ENCODE measurements at places on chromosomes 2 and 18.

DNA sequence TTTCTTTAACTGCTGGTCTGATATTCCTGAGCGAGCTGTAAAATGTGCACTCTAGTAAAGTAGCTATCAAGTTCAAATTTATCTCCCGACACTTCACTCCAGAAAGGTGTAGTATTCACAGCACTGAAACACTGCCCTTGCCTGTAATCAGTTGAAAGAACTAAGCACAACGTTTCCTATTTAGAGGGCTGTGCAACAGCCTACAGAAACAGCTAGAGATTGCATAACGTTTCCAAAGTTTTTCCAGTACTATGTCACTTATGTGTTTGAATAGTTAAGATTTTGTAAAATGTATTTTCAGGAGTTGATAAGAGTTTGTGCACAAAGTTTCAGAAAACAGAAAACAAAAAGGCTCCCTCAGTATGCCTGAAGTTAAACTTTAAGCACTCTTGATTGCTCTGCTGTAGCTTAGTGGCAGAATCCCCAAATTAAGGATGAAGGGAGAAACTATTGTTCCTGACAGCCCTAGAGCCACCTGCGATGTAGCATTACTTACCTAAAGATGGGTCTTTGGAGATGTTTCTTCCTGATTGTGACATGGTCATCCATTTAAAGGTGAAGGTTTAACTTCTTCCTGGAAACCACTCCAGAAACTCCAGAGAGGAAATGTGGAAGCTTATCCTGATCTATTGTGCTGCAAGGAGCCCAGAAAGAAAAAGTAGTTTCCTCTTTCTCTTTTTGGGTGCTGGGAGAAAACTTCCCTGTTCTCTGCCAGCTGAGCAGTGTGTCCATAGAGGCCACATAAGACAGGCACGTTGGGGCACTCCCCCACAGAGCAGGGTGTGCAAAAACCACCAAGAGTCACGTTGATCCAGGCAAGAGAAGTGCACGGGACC, 536 bp downstream of the PDE1A start:
- DNase-seq: no peak

- no peak for DNase-seq
Measured at GRCh38 chr2:192035731-192036442, 158.8 kb downstream of the TMEFF2 start.

- no peak for DNase-seq
Measured at GRCh38 chr2:144151851-144152250, 368.1 kb downstream of the ZEB2 start.

DNA sequence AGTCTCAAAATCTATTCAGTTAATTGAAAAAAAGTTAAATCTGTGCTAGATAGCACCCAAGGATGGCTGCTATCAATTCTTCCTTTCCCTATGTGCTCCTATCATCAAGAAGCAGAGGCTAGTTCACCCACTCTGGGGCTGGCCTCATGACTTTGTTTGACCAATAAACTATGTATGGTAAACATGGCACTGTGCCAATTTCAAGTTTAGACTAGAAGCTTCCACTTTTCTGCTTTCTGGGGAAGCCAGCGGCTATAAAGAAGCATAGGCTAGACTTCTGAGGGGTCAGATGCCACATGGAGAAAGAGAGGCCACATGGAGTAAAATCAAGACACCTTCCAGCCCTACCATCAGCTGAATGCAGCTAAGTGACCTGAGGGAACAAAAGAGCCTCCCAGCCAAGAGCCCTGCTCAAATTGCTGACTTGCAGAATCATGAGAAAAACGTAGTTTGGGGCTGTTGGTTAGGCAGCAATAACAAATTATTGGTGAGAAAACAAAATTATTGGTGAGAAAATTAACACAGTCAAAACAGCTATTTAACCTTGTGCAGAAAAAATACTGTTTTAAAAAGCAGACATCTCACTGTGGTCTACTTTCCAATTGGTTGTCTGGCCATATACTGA, 86.5 kb upstream of the SLC14A2 start:
- DNase-seq: no peak

GRCh38 chr2:81528852-81529480, 1224.4 kb upstream of the LRRTM1 start:
- no peak for DNase-seq

GRCh38 chr2:23700627-23701026, 226.3 kb downstream of the ATAD2B start:
- DNase-seq: no peak

- DNase-seq: no peak
Measured at GRCh38 chr2:234395891-234396420, 100.9 kb downstream of the ARL4C start.

DNA sequence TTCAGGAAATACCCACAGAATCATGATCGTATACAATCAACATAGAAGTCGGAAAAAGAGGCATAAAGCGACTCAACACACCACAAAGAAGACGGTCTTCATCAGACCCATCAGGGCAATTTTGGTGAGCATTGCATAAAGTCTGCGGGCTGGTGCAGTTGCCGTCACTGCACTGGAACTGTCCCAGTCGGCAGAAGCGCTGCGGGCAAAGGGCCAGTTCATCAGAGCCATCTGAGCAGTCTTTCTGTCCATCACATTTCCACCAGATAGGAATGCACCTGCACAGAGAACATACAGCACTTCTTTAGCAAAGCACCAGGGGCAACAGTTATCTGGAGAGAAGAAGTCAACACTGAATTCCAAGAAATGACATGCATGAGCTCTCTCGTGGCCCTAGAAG, 105.7 kb downstream of the DHRS9 start:
- DNase-seq: no peak

GRCh38 chr2:212157012-212157411, 381.6 kb downstream of the ERBB4 start:
- no peak for DNase-seq

DNA sequence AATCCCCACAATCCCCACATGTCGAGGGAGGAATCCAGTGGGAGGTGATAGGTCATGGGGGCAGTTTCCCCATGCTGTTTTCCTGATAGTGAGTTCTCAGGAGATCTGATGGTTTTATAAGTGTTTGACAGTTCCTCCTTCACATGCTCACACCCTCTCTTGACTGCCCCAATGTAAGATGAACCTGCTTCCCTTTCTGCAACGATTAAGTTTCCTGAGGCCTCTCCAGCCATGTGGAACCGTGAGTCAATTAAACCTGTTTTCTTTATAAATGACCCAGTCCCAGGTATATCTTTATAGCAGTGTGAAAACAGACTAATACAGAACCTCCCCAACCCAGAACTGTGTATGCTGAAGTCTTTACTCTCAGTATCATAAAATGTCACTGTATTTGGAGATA, 289.5 kb upstream of the MMADHC start:
- no peak for DNase-seq

DNA sequence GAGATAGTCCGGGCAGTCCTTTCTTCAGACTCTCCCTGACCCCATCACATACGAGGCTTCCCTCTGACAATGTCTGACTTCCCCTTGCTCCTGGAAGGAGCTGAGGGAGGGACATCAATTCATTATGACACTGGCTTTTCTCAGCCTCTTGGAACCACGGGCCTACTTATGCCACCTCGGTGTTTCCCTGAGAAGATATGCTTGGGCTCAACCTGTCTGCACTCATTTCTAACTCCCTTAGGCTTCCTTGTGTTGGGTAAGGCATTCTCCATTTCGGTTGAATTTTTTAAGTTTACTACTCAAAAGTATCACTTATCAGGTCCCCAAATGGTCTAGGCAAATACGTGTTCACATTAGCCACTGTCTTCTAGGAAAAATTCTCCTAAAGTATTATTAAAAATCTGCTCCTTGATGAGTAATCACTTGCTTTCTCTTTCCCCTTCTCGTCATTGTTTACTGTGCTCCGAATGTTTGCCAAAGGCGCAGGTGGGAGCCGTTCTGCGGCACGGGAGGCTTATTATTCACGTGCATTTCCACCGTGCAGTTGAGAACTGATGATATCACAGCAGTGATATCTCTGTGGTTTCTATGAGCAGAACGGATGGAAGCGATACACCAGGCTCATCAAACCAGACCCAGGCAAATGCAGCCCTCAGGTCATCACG, 33.1 kb downstream of the ARL4C start:
- DNase-seq: peak; percentile 43

- DNase-seq: no peak
Measured at GRCh38 chr2:240645346-240645745, 20.1 kb downstream of the GPR35 start.

DNA sequence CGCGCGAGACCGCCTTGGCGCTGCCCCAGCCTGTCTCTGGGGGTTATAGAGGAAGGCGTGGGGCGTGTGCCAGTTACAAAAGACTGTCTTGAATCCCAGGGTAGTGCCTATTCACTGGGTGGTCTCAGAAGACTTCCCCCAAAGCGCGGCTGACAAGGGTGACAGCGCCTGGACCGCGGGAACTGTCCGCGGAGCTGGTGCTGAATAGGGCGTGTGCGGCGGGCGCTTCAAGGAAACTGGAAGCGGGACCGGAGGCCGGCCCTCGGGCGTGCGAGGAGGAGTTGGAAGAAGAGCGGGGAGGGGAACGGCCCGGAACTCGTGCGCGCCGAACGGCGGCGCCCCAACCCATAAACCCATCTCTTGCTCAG, 2.3 kb downstream of the EGR4 start:
- no peak for DNase-seq

- no peak for DNase-seq
Measured at GRCh38 chr2:134190807-134191203, 63.1 kb upstream of the MGAT5 start.

GRCh38 chr2:207136874-207137273, 28.9 kb downstream of the KLF7 start:
- no peak for DNase-seq

GRCh38 chr2:33903215-33903614, 304.1 kb upstream of the FAM98A start:
- DNase-seq: no peak

DNA sequence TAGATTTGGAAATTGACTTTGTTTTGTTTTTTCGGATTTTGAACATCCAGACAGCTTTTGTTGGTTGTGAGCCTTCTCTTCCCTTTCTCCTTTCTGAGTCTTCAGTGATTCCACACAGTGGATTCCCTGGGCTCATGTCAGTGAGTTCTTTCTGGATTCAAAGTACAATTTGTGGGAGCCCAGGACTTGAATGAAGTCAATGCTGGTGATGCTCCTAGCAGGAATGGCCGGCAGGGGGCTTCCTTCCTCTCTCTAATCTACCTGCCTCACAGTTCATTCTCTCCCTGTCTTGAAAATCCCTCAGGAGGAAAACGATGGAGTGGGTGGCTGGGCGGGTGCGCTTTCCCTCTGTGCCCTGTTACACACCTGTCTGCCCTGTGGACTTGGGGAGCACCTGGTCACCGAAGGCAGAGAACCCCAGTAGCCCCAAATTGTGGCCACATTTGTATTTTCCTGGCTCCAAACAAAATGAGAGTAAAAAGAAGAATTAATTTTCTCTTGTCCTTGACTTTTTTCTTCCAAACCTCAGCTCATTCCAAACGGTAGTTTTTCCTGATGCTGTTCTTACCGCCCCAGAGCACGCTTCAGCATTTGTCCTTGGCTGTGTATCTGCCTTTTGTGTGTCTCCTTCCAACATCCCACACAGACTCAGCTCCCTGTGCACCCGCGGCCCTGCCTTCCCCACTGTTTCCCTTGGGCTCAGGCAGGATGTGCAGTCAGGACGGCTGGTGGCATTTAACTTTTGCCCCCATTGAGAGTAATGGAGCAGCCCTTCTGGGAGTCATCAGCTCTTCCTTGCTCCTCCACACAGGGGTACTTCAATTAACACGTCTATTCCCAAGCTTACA, 86.6 kb downstream of the MARCO start:
- DNase-seq: no peak

DNA sequence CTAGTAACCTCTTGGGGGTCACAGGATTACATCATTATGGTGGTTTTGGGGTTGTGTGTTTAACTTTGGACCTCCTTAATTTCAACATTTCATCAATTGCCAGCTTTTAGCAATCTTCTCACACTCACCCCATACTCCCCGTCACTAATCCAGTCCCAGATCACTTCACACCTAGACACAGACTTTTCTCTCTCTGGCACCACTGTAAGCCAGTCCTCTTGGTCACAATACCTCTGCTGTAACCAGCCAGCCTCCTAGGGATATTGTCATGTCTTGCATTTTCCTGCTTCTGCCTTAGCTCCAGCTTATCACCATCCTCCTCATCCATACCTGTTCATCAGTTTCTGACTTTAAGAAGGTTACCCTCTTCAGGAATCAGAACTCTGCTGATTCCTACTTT, 1.6 kb upstream of the STK17B start:
- no peak for DNase-seq

GRCh38 chr2:177660742-177661141, 268.2 kb downstream of the AGPS start:
- no peak for DNase-seq

- DNase-seq: no peak
Measured at GRCh38 chr18:23209796-23210195, 74.5 kb downstream of the CABLES1 start.

DNA sequence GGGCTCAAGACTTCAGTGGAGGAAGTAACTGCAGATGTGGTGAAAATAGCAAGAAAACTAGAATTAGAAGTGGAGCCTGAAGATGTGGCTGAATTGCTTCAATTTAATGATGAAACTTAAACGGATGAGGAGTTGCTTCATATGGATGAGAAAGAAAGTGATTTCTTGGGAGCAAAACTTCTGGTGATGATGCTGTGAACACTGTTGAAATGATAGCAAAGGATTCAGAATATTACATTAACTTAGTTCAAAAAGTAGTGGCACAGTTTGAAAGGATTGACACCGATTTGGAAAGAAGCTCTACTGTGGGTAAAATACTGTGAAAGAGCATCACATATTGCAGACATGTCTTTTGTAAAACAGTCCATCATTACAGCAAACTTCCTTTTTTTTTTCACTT, 638.0 kb downstream of the NYAP2 start:
- no peak for DNase-seq

GRCh38 chr2:68487773-68488355, 20.5 kb downstream of the APLF start:
- no peak for DNase-seq

DNA sequence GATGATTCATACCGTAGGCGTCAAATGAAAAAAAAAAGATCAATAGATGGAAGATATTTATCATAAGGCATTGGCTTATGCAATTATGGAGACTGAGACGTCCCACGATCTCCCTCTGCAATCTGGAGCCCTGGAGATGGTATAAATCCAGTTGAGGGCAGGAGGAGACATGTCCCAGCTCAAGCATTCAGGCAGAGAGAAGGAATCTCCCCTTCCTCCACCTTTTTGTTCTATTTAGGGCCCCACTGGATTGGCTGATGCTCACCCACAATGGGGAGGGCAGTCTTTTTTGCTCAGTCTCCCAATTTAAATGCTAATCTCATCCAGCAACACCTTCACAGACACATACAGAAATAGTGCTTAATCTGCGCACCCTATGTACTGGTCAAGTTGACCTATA, 18.0 kb upstream of the OLA1 start:
- no peak for DNase-seq

DNA sequence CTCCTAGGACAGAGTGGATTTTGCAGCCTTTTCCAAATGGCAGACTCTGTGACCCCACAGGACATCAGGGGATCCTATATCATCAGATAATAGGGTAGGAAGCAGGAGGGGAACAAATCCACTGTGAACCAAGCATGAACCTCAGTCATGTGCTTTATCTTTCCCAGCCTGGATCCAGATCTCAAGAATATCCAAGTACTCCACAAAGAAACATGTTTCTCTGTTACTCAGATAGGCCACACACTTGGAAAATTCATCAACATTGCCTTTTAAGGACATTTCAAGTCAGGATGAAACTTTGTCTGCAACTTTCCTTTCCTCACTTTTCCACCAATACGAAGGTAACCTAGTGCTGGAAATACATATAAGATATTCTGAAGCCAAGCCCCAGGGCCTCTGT, 85.8 kb downstream of the RDH14 start:
- DNase-seq: no peak

- no peak for DNase-seq
Measured at GRCh38 chr2:222318712-222319585, 20.2 kb upstream of the PAX3 start.
